ENCODE measurements at places on chromosomes 4 and X.
A peak's percentile ranks its signal among the peaks of the same experiment; 100 is the strongest.

DNA sequence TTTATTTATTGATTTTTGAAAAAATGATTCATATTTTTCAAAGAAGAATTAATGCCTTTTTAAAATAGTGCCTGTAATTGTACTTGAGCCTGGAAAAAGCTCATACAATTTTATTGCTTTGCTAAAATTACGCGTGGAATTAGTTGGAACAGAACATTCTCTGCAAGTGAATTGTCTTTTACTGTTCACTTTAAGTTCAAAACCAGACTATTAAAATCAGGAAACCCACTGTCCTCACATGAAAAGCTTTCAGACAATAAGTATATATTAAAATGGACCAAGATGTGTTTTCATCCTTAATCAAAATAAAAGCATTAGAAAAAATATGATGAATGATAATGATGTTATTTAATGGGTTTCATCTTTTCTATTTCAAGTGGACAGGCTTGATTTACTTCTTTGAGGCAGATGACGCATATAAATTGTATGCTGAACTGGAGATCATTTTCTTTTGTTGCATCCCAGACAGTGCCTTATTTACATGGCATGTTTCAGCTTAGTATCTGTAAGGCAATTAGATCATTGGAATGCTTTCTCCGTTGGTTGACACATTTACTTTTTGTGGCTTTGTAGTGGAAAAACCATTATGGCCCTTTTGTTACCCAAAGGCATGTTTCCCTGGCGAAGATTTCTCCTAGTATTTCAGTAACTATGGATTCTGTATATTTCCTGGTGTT, 299.0 kb upstream of the MAGEC2 start:
- no peak for DNase-seq

DNA sequence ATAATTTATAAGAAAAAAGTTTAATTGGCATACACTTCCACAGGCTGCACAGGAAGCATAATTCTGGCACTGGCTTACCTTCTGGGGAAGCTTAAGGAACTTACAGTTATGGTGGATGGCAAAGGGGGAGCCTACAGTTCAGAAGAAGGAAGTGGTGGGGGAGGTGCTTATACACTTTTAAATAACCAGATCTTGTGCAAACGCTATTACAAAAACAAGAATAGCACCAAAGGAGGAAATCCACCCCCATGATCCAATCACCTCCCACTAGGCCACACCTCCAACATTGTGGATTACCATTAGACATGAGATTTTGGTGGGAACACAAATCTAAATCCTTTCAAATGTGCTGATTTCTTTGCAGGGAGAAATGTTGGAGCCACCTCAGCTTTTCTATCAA, 287.7 kb downstream of the CPXCR1 start:
- no peak for DNase-seq

DNA sequence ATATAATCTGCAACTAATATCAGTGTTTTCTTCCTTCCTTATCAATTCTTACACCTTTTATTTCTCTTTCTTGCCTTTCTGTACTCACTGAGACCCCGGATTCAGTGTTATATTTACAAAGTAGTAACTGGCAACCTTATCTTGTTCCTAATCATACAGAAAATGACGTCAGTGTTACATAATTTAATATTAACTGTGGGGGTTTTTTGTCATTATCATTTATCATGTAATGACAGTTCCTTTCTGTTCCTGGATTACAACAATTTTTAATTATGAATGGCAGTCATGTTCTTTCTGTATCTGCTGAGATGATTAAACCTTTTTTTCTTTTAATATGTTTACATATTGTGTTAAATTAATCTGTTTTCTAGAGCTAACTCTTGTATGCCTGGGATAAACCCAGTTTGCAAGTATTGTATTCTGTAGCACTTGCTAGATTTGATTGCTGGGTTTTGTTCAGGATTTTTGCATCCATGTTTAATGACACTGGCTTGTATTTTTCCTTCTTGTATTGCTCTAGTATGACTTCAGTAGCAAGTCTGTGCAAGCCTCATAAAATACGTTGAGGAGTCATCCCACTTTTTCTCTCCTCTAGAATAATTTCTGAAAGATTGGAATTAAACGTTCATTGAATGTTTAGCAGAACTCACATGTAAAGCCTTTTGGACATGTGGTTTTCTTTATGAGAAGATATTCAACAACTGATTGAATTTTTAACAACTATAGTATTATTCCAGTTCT, 10.4 kb upstream of the HSPA4L start:
- DNase-seq = no peak

- no peak for DNase-seq
Measured at GRCh38 chrX:132875650-132876522, 82.5 kb downstream of the HS6ST2 start.

- no peak for DNase-seq
Measured at GRCh38 chr4:168731006-168731636, 234.3 kb downstream of the PALLD start.

GRCh38 chr4:7985891-7986441, 46.3 kb upstream of the AFAP1 start:
- DNase-seq = no peak

DNA sequence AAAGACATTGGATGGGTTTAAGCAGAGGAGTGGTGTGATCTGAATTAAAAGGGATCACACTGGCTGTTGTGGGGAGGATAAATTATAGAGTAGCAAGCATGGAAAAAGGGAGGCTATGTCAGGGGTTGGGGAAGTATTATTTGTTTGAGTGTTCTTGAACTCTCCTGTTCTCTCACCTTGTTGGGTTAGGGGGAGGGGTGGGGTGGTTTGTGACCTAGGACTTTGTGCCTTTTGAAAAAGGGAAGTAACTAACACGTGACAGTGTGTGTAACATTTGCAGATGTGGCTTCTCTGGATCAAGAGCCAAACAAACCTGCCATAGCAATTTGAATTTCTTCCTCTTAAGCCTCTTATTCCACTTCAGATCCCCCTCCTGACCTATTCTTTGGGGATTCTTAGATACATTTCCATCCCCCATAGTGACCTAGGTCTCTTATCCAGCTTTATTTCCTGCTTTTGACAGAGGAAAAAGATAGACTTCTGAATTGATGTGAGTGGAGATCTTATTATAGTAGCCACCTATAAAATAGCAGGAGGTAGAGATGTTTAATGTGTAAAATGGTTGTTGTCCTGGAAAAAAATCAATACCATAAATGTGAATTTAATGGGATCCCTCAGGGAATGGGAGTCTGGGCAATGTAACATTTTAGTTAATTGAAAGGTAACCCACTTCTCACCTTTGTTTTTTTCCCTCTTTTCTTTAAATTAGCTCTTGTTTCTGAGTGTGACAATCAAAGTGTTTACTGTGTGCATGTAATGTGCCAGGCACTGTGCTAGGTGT, 120.4 kb downstream of the CT47B1 start:
- no peak for DNase-seq

DNA sequence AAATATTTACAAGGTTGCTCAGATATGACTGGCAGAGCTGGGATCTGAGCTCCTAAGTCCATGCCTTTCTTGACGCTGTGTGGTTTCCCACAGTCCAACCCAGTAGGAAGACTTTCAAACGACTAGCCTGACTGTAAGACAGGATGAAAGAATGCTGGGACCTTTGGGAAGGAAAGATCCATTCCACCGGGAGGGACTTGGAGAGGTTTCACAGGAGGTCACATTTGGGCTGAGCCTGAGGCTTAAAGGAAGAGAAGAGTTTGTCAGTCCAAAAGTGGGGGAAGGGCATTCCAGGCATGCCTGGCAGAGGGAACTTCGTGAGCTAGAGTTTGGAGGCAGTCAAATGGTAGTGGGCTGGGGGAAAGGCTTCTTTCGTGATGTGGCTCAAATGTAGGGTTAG, 1.5 kb downstream of the STARD8 start:
- no peak for DNase-seq

GRCh38 chr4:37902212-37902611, 11.3 kb downstream of the TBC1D1 start:
- no peak for DNase-seq

GRCh38 chrX:48573690-48574269, 504 bp upstream of the RBM3 start:
- DNase-seq = peak; percentile 37

- DNase-seq = no peak
Measured at GRCh38 chr4:82890528-82890900, 439 bp downstream of the SEC31A start.

DNA sequence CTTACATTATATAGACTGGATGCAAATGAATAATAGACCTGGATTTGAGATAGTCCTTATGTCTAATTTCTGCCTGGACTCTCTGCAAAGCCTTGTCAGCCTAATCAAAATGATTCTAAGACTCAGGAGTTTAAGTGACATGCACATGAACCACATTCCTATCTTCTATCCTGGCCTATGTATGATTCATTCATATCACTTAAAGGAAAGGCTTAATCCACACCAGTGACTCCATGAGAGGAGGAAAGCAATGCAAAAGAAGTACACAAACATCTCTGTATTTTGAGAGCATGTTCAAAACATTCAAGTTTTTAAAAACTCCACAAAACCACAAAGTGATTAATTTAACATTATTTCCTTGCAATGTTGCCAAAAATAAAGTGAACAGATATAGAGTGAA, 14.6 kb downstream of the AMOT start:
- no peak for DNase-seq

GRCh38 chr4:170729897-170730296, 640.1 kb upstream of the AADAT start:
- no peak for DNase-seq

GRCh38 chr4:180542445-180543100, 1700.6 kb upstream of the TENM3 start:
- no peak for DNase-seq

GRCh38 chr4:183515411-183515810, 10.6 kb downstream of the ING2 start:
- no peak for DNase-seq

GRCh38 chr4:81627590-81627989, 155.9 kb upstream of the RASGEF1B start:
- DNase-seq = no peak

DNA sequence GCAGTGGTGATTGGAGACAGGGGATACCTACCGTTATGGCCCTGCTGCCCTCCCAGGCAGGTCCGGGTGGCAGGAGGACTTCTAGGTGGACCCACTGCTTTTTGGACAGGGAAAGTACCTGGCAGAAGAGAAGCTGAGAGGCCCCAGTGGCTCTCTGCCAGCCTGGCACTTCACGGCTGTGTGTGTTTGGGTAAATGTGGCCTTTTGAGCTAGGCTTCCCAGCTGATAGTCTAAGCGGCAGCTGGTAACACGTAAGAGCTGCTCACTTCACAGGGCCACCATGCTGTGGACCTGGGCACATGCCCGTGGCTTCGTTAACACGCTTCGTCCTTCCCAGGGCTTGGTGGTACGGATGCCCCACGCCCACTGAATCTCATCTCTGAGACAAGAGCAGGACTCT, 92.0 kb upstream of the CLCN4 start:
- DNase-seq = no peak

GRCh38 chrX:130120321-130120731, 10.0 kb upstream of the ELF4 start:
- DNase-seq = no peak

GRCh38 chr4:113750296-113750695, 11.2 kb downstream of the CAMK2D start:
- no peak for DNase-seq

- no peak for DNase-seq
Measured at GRCh38 chrX:37745835-37746217, 34.0 kb upstream of the CYBB start.

- DNase-seq = no peak
Measured at GRCh38 chr4:141501931-141502330, 134.5 kb upstream of the IL15 start.

DNA sequence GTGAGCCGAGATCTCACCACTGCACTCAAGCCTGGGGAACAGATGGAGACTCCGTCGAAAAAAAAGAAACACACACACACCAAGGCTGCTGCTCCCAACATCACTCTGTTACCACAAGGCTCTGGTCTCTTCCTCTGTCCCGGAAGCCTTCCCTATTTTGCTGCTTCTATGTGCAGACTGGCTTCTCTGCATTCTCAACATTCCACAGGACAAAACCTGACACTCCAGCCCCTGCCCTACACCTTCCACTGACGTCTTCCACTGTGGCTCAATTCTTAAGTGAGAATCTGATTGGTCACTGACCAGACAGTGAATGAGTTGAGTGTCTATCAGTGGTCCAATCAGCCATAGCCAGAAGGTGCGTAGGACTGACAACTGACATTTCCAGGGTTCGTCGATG, 5.9 kb downstream of the ODAPH start:
- no peak for DNase-seq

GRCh38 chrX:135521405-135522131, 1.1 kb downstream of the INTS6L start:
- peak; percentile 59 for DNase-seq

DNA sequence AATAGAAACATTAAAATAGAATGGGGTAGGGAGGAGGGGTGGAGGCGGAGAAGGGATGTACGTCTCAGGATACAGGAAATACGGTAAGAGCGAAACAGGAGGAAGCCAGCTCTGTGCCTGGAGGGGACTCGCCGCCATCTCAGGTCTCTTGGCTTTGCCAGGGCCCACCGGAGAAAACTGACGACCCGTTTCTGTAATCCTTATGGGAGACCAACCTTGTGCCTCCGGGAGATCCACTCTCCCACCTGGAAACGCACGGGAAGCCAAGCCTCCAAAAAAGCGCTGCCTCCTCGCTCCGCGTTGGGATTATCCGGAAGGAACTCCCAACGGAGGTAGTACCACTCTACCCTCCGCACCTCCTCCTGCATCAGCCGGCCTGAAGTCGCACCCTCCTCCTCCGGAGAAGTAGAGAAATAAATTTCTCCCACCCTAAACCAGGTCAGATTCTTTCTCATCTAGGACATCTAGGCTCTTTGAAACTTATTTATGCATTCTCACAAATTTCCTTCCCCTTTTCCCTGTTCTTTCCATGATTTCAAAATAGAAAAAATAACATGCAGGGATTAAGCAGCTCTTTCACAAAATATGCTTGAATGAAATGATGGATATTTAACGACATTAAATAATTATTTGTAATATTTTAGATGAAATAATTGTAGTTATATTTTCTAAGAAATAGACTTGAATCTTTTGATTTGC, at the start of gene NBDY:
Gene NBDY, plus strand, starts transcription at position 92 of the 699 bp plus-strand sequence. Its CDS starts 111 bp downstream, at position 203.
- DNase-seq = no peak

- no peak for DNase-seq
Measured at GRCh38 chr4:138599965-138600364, 357.8 kb upstream of the SLC7A11 start.

GRCh38 chr4:11397146-11397545, 31.5 kb downstream of the HS3ST1 start:
- no peak for DNase-seq

GRCh38 chr4:176886135-176886534, 93.4 kb upstream of the VEGFC start:
- DNase-seq = no peak

- no peak for DNase-seq
Measured at GRCh38 chr4:153502584-153502983, 36.4 kb downstream of the TMEM131L start.

- DNase-seq = no peak
Measured at GRCh38 chr4:83604321-83604720, 68.4 kb downstream of the GPAT3 start.

Measured in gastrocnemius medialis (tissue), 4 donors.